ENCODE measurements at places on chromosomes 13 and 19. TPM values are rescaled to one million over a fixed set of nuclear protein-coding genes. Genes with fewer than 3 reads are reported as not detected.

The GZMM gene
- total RNA-seq: 0.59 TPM

The ACP7 gene
- total RNA-seq: not detected

- H3K27me3 ChIP-seq: no peaks in the 10 kb centered on the region
- H3K27ac ChIP-seq: no peak overlapping the region
- no peaks in the 10 kb centered on the region for H3K36me3 ChIP-seq
- H3K4me1 ChIP-seq: no peaks in the 10 kb centered on the region
Measured at GRCh38 chr13:79519255-79519654, 38.3 kb downstream of the NDFIP2 start.

DNA sequence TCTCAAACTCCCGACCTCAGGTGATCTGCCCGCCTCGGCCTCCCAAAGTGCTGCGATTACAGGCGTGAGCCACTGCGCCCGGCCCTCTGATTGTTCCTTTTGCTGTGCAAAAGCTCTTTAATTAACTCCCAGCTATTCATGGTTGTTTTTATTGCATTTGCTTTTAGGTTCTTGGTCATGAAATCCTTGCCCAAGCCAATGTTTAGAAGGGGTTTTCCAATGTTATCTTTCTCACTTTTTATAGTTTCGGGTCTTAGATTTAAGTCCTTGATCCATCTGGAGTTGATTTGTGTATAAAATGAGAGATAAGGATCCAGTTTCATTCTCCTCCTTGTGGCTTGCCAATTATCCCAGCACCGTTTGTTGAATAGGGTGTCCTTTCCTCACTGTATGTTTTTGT lies 19.2 kb upstream of the GRTP1 start:
- peaks cover 25% of the 10 kb centered on the region for H3K4me1 ChIP-seq
- H3K36me3 ChIP-seq: no peaks in the 10 kb centered on the region
- H3K27ac ChIP-seq: no peak overlapping the region
- no peaks in the 10 kb centered on the region for H3K27me3 ChIP-seq

The NLRP11 gene
- 0.25 TPM for total RNA-seq

GRCh38 chr19:33383720-33384292 lies 10.3 kb downstream of the CEBPG start:
- no peaks in the 10 kb centered on the region for H3K27me3 ChIP-seq
- peaks cover 16% of the 10 kb centered on the region for H3K36me3 ChIP-seq
- H3K27ac ChIP-seq: no peak overlapping the region
- H3K4me3 ChIP-seq: no peak overlapping the region

- H3K27ac ChIP-seq: no peak overlapping the region
- no peaks in the 10 kb centered on the region for H3K27me3 ChIP-seq
- H3K4me1 ChIP-seq: no peaks in the 10 kb centered on the region
Measured at GRCh38 chr13:97395447-97396136, 38.4 kb upstream of the RAP2A start.

The TEX26 gene
- total RNA-seq: not detected

DNA sequence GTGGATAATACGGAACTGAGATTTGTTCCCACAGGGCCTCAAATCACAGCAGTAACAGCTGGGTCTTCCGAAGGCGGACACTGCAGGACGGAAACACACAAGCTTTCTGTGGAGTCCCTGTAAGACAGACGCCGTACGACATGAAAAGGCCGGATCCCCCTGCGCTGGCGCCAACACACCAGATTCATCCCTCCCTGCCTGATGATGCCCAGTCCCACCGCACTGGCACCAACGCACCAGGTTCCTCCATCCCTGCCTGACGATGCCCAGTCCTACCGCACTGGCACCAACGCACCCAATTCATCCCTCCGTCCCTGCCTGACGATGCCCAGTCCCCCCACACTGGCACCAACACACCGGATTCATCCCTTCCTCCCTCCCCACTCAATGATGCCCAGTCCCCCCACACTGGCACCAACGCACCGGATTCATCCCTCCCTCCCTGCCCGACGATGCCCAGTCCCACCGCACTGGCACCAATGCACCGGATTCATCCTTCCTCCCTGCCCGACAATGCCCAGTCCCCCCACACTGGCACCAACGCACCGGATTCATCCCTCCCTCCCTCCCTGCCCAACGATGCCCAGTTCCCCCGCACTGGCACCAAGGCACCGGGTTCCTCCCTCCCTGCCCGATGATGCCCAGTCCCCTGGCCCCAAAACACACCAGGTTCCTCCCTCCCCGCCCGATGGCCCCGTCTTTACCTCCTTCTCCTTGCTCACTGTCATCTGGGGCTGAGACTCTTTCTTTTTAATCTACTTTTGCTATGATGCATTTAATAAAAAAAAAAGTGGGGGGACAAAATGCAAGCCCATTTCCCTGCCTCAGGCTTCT lies 55.1 kb downstream of the RASA3 start:
- H3K27me3 ChIP-seq: no peaks in the 10 kb centered on the region
- no peak overlapping the region for H3K4me3 ChIP-seq
- peak; percentile 46 for DNase-seq
- no peak overlapping the region for H3K27ac ChIP-seq
- no peaks in the 10 kb centered on the region for H3K4me1 ChIP-seq
- H3K36me3 ChIP-seq: no peaks in the 10 kb centered on the region

DNA sequence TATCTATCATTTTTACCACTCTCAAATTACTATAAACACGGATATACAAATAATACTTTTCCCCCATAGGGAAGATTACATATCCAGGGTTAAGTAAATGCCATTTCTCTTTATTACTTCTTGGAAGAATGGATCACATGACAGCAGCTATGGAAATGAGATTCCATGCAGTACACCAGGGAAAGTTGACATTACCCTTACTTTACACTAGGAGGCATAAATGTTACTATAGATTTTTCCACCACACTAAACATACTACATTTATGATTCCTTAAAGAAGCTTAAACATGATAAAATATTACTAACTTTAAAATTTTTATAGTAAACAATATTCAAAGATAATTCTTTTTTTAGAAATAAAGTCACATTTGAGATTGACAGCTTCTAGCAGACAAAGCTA lies 611.4 kb downstream of the PCDH9 start:
- H3K27me3 ChIP-seq: no peaks in the 10 kb centered on the region
- H3K36me3 ChIP-seq: no peaks in the 10 kb centered on the region
- DNase-seq: no peak
- H3K4me3 ChIP-seq: no peak overlapping the region

- DNase-seq: no peak
- H3K4me1 ChIP-seq: peaks cover 47% of the 10 kb centered on the region
- peak overlapping the region; percentile 93 for H3K27ac ChIP-seq
- no peaks in the 10 kb centered on the region for H3K27me3 ChIP-seq
- no peak overlapping the region for H3K4me3 ChIP-seq
Measured at GRCh38 chr19:33511346-33511745, 10.2 kb downstream of the PEPD start.

DNA sequence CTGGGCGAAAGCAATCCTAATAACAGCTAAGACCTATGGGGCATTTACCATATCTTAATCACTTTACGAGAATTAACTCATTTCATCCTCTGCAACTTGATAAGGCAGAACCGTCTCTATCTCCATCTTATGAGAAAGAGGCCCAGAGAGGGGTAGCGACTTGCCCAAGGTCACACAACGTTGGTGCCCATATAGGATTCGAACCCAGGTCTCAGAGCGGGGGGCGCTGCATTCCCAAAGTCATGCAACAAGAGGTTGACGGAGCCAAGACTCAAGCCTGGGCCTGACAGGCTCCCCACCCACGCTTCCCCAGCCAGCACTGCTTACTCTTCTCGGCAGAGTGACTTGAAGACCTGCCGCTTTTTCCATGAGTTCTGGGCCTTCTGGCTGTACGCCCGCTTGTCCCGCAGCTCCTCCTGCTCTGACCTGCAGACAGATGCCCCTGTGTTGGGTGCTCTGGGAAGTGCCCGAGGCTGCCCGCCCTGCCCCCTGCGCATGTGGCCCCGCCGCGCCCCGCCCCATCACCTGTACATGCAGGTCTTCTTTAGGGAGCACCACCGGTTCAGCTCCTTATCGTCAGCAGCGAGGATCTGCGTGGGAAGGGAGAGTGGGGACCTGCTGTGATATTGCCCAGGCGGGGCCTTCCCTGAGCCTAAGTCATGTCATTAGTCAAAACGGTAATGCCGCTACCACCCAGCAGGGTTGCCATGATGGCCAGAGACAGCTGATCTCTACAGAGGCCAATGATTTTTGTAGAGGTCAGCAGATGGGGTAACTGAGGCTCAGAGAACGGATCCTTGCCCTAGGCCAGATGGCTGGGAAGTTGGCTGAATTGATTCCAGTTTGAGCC lies 10.8 kb downstream of the KRI1 start:
- no peak overlapping the region for H3K4me3 ChIP-seq
- H3K27me3 ChIP-seq: no peaks in the 10 kb centered on the region
- no peaks in the 10 kb centered on the region for H3K36me3 ChIP-seq
- DNase-seq: no peak
- H3K27ac ChIP-seq: no peak overlapping the region

The CYP4F2 gene
- 151 TPM for total RNA-seq

DNA sequence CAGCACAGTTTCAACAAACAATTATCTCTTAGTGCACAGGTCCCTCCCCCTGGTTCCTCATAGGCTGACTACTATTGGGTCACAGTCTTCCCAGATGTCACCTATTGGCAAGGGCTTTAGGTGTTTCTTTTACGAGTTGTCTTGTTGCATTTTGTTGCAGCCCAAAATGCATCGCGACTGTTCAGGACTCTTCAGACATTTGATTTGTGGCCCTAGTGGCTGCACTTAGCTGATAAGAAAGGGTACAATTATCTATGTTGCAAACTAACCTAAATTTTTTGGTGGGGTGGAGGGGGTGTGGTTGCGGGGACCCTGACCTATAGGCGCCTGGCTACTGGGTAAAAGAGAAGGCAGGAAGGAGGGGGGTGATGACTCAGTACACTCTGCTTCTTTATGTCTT lies 29.1 kb upstream of the ZNF714 start:
- no peaks in the 10 kb centered on the region for H3K4me1 ChIP-seq
- DNase-seq: no peak
- peaks cover 12% of the 10 kb centered on the region for H3K36me3 ChIP-seq
- no peak overlapping the region for H3K4me3 ChIP-seq
- H3K27me3 ChIP-seq: no peaks in the 10 kb centered on the region

The PSG4 gene
- not detected for total RNA-seq

The CCDC8 gene
- total RNA-seq: 0.55 TPM

DNA sequence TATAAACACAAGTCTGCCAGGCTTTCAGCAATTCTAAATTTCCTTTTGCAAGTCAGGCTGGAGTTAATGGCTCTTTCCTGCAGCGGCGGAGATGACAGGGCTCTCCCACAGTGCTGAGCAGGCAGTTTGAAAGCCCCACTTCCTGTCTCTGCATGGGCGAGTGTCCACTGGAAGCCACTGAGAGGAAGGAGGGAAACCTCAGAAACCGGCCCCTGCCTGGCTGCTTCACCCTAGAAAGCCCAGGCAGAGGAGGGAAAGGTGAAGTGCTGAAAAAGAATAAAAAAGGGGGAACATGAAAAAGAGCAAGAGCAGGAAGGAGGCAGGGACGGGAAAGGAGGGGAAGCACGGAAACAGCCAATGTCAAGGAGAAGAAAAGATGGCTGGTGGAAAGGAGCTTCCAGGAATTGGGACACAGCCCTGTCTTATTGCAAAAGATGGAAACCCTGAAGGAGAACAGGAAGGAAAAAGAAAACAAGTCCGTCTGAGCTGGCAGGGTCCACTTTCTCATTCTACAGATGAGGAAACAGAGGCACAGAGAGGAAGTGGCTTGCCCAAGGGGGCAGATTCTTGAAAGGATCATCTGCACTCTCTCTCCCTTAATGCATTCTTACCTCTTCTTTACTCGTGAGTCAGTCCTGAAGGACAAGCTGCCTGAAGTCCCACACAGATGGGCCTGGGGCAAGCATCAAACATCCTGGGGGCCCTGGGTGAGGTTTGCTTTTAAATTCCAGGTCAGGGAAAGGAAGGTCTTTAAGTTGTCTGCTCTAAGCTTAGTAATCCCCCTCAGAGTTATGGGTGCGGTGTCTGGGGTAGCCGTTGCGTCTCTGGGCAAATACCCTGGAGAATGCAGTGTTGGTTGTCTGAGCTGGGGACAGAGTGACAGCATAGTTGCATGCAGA lies 38.8 kb upstream of the ALOX5AP start:
- H3K4me3 ChIP-seq: no peak overlapping the region
- DNase-seq: peak; percentile 27
- no peaks in the 10 kb centered on the region for H3K36me3 ChIP-seq
- no peaks in the 10 kb centered on the region for H3K27me3 ChIP-seq
- no peaks in the 10 kb centered on the region for H3K4me1 ChIP-seq

The INAFM1 gene
- 5.7 TPM for total RNA-seq

- no peaks in the 10 kb centered on the region for H3K4me1 ChIP-seq
- no peak overlapping the region for H3K4me3 ChIP-seq
- H3K27ac ChIP-seq: no peak overlapping the region
- H3K27me3 ChIP-seq: no peaks in the 10 kb centered on the region
- no peak for DNase-seq
Measured at GRCh38 chr19:29927944-29928625, 14.0 kb upstream of the URI1 start.

DNA sequence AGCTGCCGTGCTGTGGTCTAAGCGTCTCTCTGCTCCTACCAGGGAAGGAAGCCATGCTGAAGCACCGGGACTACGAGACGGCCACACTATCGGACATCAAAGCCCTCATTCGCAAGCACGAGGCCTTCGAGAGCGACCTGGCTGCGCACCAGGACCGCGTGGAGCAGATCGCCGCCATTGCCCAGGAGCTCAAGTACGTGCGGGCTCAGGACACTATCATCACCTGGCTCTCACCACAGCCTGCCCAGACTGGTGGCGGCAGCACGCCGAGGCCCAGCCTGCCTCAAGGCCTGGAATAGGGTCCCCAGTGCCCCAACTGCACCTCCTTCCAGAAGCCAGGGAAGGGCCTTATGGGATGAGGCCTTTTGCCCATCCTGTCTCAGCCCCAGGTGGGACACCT lies 22.8 kb downstream of the CAPN12 start:
- H3K4me1 ChIP-seq: no peaks in the 10 kb centered on the region
- peaks cover 78% of the 10 kb centered on the region for H3K36me3 ChIP-seq
- peak overlapping the region; percentile 22 for H3K27ac ChIP-seq
- no peak overlapping the region for H3K4me3 ChIP-seq

- H3K27ac ChIP-seq: no peak overlapping the region
- no peaks in the 10 kb centered on the region for H3K36me3 ChIP-seq
- no peak overlapping the region for H3K4me3 ChIP-seq
- H3K27me3 ChIP-seq: no peaks in the 10 kb centered on the region
Measured at GRCh38 chr19:45870798-45871197, 6.7 kb downstream of the FOXA3 start.

DNA sequence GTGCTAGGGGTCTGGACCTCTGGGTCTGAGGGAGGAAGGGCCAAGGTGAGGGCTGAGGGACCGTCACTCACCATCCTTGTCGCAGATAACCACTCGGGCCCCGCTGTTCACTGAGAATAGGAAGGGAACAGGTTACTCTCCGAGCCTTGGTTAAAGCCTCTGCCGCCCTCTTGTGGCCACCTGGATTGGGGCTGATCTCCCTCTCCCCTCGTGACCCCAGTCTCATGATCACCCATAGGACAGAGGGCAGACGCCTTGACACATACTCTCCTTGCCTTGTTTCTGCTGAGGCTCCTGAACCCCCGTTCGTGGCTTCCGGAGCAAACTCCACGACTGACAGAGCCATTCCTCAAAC lies 580 bp downstream of the HSD17B14 start:
- peak overlapping the region; percentile 62 for H3K4me3 ChIP-seq
- no peaks in the 10 kb centered on the region for H3K36me3 ChIP-seq
- peaks cover 12% of the 10 kb centered on the region for H3K4me1 ChIP-seq
- peak overlapping the region; percentile 82 for H3K27ac ChIP-seq

The FLT3 gene
- 0.74 TPM for total RNA-seq
